ENCODE measurements at places on chromosomes 1 and 21.

GRCh38 chr21:45458281-45459170 lies 53.6 kb downstream of the COL18A1 start:
- DNase-seq: no peak

- no peak for DNase-seq
Observed at GRCh38 chr1:110153407-110153950, 3.2 kb downstream of the SLC6A17 start.

GRCh38 chr1:226838456-226838855 lies 32.0 kb upstream of the PSEN2 start:
- no peak for DNase-seq

GRCh38 chr1:5448486-5448885 lies 543.7 kb downstream of the NPHP4 start:
- DNase-seq: no peak

- no peak for DNase-seq
Observed at GRCh38 chr21:19999369-20000272, 998.6 kb upstream of the NCAM2 start.

GRCh38 chr21:42793774-42794173 lies 85.6 kb downstream of the WDR4 start:
- DNase-seq: no peak

DNA sequence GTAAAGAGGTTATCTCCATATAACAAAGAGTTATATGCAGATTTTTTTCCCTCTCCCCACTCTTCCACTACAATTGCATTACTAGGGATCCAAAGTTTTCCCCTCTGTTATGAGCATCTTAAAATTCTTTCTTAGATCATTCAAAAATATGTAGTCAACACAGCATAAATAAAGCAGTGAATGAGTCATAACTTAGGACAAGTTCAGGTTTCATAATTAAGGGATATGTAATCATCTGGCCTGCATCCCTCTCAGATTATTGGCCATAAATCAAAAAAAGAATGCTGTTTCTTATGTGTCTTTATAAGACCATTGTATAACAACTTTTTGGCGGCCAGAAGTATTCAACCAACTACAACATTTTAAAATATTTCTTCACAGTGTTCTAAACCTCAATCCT lies 1526.1 kb downstream of the KCNT2 start:
- DNase-seq: no peak

GRCh38 chr1:46747683-46748288 lies 28.9 kb upstream of the EFCAB14 start:
- peak; percentile 8 for DNase-seq

GRCh38 chr1:17348593-17349234 lies 23.3 kb upstream of the PADI6 start:
- DNase-seq: no peak
